Naive thymus-derived CD8-positive, alpha-beta T cell (primary cell): ENCODE measurements at places on chromosomes 12 and 14. TPM values are rescaled to one million over a fixed set of nuclear protein-coding genes. Genes with fewer than 3 reads are reported as not detected.

Gene TOMM20L
- polyA plus RNA-seq = not detected

Gene ASB2
- polyA plus RNA-seq = not detected

Gene DCN
- polyA plus RNA-seq = not detected

Gene GALNT16
- polyA plus RNA-seq = not detected

Gene SMIM41
- not detected for polyA plus RNA-seq

Gene TMEM233
- polyA plus RNA-seq = not detected

Gene LUM
- polyA plus RNA-seq = not detected

Gene MSI1
- not detected for polyA plus RNA-seq

Gene AICDA
- not detected for polyA plus RNA-seq

Gene ACSM4
- polyA plus RNA-seq = not detected

Gene SLC7A7
- 0.46 TPM for polyA plus RNA-seq

Gene HOXC4
- 0.43 TPM for polyA plus RNA-seq

Gene DIO3
- not detected for polyA plus RNA-seq

Gene SLC11A2
- polyA plus RNA-seq = 9.0 TPM

Gene PPP1R36
- polyA plus RNA-seq = not detected

Gene KCNMB4
- 0.64 TPM for polyA plus RNA-seq

Gene RHEBL1
- 3.0 TPM for polyA plus RNA-seq

Gene LRRK2
- 0.05 TPM for polyA plus RNA-seq

Gene LYSET
- 42.1 TPM for polyA plus RNA-seq

Gene AQP2
- polyA plus RNA-seq = not detected

Gene WSB2
- 12.4 TPM for polyA plus RNA-seq

Gene TMEM260
- polyA plus RNA-seq = 8.9 TPM

Gene PTPRR
- polyA plus RNA-seq = not detected
